ENCODE measurements at places on chromosomes 2 and 18.

- DNase-seq = no peak
These were observed 22.8 kb upstream of the KIDINS220 start for GRCh38 chr2:8860239-8860638.

DNA sequence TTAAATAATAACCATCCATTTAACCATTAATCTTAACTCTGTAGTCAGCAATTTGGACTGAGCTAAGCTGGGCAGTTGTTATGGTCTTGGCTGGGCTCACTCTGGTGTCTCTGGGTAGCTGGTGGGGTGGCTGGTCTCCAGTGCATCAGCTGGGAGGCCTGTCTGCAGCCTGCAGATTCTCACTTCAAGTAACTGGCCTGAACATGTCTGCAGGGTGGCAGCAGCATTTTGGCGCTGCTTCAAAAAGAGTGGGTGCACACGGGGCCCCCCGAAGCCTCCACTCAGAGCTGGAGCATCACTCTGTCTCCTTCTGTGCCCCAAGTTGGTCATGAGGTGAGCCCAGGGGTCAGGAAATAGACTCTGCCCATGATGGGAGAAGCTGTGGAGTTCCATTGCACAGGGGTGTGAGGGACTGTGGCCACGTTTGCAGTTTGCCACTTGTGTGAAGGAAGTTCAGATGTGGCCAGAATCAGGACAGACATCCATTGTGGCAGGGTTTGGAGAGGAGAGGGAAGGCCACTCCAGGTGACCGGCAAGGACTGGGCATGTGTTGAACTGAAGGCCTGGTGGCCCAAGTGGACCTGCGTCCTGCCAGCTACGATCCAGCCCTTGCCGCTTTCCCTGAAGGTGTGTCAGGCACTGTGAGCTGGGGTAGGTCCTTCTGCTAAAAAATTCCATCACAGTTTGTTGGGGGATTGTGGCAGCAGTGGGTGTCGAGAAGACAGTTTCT is 4.9 kb upstream of the ALLC start:
- DNase-seq = no peak

DNA sequence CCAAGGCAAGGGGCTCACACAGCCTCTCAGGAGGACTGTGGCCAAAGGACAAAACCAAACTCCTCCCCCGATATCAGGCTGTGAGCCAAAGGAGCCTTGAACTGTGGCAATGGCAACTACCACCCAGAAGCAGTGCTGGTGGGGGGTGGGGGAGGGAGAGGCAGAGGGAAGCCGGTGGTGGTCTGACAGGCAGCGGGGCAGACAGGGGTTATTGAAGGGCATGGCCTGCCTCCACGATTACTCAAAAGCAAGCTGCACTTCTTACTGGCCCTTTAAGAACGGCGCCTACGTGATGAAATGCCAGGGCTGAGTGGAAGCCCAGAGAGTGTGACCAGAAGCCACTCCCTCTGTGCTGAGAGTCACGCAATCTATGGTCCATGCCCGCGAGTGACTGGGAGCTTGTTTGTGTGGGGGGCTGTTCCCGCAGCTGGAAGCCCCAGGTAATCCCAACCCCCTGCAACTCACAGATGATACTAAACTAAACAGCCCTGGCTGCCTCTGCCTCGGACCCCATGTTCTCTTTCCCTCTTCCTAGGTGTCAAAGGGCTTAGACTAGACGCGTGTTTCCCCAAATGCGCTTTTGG is 128.2 kb upstream of the CXCR4 start:
- no peak for DNase-seq

DNA sequence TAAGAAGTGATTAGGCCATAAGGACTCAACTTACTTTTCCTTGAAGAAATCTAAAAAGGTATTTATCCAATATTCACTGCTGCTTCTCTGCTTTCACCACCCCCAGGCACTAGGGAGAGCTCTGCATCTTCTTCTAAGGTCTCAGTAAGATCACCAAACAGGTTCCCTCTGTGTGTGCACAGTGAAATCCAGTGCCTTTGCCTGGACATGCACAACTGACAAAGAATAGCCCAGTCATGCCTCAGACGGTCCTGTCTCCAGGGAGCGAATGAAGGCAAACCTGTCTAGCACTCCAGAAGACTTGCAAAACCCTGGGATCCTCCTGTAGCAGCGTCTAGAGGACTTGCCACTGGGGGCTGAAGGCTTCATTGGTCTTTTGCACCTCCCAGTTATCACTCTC is 344.5 kb upstream of the LRATD1 start:
- no peak for DNase-seq

DNA sequence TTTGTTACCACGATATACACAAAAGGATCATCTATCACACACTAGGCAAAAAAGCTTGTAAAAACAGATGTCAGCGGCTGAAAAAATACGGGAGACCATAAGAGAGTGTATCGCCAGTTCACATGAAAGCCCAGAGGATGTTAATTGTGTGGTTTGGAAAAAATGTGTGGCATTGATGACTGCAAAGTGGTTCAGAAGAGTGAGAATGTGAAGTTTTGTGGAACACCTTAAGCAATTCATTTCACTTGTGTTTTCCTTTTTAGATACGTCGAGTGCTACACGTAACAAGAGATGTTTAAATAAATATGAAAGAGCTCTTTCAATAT is 61.7 kb upstream of the DAPL1 start:
- no peak for DNase-seq

GRCh38 chr2:44528595-44528994 is 166.8 kb downstream of the CAMKMT start:
- DNase-seq = no peak
